Left ventricle myocardium inferior (tissue), 1 donor: ENCODE measurements at places on chromosomes 2 and 18. TPM values are rescaled to one million over a fixed set of nuclear protein-coding genes. Genes with fewer than 3 reads are reported as not detected.

The IL1F10 gene
- not detected for total RNA-seq

GRCh38 chr2:197599285-197599965, 76.0 kb downstream of the RFTN2 start:
- DNase-seq, result no peak

GRCh38 chr2:201949181-201949926, 84.3 kb upstream of the FZD7 start:
- DNase-seq, result no peak

DNA sequence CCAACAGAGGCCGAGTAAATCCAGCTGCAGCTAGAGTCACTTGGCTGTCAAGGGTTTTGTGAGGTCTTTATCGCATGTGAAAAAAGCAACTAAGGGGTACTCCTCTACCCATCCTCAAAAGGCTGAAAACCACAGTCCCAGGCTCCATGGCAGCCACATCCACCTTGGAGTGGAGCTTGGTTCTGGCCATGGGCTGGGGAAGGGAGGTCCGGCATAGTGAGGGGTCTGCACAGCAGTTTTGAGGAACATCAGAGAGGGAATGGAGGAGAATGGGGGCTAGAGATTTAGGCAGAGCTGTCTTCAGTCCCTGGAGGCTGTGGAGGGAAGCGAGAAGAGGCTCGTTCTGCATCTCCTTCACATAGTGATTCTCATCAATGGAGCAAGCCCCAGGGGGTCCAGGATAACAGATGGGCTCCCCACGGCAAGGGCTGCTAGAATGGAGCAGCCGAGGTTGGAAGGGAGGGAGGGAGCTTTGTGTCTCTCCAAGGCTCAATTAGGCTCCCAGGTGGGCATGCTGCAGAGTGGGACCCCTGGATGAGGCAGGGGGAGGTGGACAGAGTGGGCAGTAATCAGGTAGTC, 21.0 kb downstream of the MROH2A start:
- no peak for DNase-seq

GRCh38 chr2:221845021-221845365, 272.9 kb upstream of the EPHA4 start:
- no peak for DNase-seq

DNA sequence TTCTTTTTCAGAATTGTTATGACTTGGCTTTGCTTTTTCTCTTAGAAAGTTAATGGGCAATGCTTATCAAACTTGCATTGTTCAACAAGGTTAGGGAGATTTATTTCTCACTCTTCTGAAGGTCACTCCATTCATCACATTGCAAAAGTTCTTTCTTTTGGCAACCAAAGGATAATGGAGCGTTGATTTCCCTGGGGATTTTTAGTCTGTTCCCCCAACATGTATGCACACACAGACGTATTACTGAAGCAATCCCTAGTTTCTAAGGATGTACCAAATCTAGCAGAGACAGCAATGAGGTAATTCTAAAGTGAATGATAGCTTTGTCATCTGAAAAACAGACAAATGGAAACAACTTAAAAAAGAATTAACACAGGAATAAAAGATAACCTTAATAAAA, 349.1 kb downstream of the NYAP2 start:
- DNase-seq, result no peak

The RTP5 gene
- not detected for total RNA-seq

DNA sequence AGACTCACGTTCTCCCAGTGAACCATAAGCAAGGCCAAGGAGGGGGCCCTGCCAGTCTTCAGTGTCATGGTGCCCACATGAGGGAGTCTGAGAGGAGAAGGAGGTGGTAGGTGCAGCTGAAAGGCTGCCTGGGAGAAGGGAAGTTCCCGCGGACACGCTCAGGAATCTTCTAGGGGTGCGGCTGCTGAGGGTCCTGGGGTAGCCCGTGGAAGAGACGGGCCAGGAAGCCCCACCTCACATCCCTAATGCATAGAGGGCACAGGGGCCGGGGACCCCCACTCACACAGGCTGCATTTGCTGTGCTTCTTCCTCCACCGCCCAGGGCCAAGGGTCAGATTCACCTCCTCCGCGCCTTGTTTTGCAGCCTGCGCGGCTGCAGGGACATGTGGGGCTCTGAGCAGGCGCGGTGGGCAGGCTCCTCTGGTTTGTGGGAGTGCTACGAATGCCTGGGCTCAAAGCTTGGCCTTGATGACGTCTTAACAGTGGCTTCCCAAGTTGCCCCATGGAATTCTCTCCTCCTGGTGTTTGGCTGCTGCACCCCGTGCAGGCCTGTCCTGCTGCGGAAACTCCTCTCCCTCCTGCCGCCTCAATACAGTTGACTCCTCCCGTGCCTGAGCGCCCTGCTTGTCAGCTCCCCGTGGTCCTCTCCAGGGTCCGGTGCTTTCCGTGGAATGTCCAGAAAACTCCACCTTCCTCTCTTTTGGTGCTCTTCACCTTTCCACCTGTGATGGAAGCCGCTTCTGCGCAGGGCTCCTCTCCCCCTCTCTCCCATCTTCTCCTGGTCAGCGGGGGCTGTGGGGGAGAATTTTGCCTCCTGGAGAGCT, 95.7 kb downstream of the VAPA start:
- no peak for DNase-seq

The KCNK3 gene
- 3.2 TPM for total RNA-seq

DNA sequence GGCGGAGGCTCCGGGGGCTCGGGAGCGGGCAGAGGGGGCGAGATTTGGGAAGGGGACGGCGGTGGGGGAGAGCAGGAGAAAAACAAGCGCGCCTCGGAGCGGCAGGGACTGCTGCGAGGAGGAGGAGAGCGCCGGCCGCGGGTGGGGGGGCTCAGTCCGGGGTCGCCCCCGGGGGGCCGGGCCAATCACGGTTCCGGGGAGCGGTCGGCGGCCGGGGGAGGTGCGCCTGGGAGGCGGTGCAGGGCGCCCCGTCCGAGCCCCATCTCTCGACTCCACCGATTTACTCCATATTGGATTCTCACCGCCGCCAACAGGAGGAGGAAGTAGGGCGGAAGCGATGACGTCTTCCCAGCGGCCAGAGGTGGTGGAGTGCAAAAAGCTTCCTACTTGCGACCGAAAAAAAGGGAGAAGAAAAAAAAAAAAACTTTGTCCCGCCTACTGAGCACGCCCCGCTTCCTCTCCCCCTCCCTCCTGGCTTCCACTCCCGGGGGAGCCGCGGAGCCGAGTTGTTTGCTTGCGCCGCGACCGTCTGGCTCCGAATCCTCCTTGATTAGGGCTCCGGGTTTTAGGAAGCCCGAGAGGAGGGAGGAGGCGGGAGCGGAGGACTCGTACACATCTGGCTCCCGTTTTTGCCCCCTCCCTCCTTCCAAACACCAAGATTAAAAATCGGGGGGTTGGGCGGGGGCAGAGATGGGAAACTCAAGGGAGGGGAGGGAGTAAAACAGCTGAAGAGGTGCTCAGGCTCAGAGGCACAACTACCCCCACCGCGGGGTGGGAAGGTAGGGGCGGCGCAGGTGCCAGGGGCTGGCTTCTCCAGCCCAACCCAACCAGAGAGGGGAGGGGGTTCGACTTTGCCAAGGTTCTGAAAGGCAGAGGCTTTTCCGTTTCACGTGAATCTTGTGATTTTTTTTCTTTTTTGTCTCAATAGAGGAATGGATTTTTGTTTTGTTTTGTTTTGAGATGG, at the start of gene SPRED2:
Gene SPRED2 (minus strand): TSS at position 373 of the 964 bp plus-strand sequence. CDS start 612 bp downstream, outside the sequence.
- peak; percentile 95 for DNase-seq

The ARHGEF33 gene
- total RNA-seq, result 0.14 TPM

DNA sequence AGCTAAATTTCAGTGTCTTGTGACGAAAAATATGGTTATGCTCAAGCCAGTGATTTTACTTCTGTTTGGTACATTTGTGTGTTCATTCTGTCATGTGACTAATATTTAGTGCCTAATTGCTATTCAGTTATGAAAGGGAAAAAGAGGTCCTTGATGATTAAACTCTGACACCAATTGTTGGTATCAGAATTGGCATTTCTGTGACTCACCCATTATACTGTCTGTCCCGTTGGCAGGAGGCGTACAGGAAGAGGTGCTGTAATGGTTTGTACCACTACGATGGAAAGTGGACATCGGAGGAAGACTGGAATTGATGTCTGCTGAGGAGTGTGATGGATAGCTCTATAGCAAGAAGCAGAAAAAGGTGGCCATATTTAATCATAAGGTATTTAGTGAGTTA, 310.4 kb upstream of the CCDC68 start:
- DNase-seq, result no peak

The ACTG2 gene
- 1.6 TPM for total RNA-seq

The DCDC2C gene
- total RNA-seq, result not detected

The COA5 gene
- total RNA-seq, result 33.3 TPM

DNA sequence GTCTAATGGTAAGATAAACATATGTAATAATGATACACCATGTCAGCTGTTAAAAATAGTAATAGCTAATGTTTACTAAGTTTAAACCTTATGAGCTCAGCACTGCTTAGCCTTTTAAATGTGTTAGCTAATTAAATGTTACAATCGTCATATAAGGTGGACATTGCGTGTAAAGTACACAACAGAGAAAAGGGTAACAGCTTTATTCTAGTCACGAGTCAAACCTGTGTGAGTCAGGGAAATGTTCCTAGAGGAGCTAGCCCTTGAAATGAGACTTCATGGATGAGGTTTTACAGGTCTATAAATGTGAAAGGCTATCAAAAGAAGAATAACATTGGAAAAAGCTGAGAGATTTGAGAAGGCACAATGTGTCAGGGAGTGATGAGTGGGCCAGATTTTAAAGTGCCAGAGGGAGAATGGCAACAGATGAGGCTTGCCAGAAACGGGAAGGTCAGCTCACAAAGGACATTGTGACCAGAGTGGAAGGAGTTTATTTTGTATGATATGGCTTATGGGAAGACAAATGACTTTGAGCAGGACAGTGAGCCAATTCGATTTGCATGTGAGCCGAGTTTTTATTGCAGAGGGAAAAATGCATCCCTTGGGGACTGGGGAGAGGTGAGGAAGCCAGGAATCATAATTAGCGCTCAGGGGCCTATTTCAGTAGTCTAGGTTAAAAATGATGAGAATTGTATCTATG, 276.3 kb downstream of the CTNNA2 start:
- no peak for DNase-seq

DNA sequence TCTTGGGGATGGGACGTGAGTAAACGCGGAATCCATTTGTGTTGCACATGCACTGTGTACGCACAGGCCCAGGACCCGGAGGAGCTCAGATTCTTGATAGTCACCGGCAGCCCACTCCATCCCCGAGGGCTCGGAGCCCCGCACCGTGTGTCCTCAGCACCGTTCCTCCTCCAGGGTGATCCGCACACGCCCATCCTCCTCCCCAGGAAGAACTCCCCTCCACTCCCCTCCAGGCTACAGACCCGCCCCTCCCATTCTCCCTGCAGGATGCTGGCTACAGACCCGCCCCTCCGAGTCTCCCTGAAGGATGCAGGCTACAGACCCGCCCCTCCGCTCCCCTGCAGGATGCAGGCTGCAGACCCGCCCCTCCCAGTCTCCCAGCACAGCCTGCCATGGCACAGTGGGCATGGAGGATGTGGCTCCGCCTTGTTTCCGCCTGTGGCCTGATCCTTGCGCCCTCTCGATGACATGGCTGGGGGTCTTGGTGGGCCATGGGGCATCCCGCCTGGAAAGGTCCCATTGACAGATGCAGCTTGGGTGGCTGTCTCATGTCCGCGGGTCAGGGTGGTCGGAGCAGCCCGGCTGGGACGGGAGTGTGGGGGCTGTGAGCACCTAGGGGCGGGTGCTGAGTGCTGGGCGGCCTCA, 14.1 kb downstream of the CTDP1 start:
- peak; percentile 52 for DNase-seq

- DNase-seq, result no peak
These were observed 135.1 kb downstream of the DLGAP1 start for GRCh38 chr18:4319738-4320677.

DNA sequence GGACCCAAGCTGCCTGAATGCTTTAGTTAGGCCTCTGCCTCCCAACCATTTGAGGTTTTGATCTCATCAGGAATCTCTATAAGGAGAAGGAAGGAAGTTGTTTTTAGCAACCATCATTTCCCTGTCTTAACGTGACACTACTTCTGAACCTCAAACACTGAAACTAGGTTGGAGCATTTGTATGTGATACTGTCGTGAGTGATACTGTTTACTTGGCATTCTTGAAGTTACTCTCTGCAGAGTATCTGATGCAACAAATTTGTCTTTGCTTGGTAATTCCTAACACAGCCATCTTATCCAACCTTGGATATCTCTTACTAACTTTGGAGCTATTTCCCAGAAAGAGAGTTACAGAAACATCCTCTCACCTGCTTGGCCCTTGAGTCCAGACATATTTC, 22.1 kb downstream of the TTLL4 start:
- DNase-seq, result no peak

The IGFBP2 gene
- 136 TPM for total RNA-seq

- DNase-seq, result no peak
These were observed 317.8 kb upstream of the ZNF521 start for GRCh38 chr18:25669741-25670140.

DNA sequence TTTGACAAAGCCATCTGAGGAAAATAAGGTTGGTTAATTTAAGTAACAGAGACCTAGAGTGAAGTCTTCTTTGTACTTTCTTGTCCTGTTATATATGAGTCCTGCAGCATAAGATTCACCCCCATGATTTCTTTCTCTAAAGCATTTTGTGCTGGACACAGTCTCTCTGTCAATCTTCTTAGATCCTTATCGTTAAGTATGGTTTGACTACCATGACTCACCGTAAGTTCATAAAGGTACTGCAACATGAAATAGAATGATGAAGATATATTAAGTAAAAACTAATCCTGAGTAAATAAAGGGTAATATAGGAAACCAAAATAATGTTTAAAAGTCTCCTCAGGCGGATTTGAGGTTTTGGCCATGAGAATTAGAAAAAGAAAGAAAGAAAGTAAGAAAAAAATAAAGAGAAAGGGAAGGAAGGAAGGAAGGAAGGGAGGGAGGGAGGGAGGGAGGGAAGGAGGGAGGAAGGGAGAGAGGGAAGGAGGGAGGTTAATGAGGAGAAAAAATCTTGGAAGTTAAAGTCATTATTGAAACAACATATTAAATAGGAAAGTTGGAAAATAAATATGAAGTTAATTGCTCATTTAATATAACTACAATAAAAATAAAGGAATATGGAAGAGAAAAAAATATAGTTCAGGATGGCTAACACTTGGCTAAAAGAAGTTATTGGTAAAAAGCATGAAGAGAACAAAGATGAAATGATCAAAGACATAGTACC, 980.3 kb upstream of the CDH2 start:
- no peak for DNase-seq

GRCh38 chr2:23120161-23120560, 264.8 kb upstream of the KLHL29 start:
- no peak for DNase-seq

DNA sequence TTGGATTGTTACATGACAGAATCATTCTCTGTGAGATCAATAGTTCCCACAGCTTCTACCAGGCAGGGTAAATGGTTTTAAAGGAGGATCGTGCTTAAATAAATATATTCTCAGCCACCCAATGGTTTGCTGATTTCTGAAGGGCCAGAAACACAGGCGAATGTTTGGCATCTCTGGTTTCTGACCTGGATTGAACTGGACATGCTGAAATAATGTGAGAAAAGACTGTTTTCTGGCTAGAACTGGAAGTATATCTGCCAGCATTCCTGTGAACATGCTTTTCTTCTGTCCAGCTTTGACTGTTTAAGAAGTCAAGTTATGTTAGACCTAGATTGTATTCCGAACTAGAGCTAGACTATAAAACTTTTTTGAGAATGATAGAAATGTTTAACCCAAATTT, 77.1 kb upstream of the COL3A1 start:
- no peak for DNase-seq
